ENCODE measurements at places on chromosomes 1 and 21.

GRCh38 chr1:109499081-109499480, 5.2 kb downstream of the CYB561D1 start:
- DNase-seq: no peak

DNA sequence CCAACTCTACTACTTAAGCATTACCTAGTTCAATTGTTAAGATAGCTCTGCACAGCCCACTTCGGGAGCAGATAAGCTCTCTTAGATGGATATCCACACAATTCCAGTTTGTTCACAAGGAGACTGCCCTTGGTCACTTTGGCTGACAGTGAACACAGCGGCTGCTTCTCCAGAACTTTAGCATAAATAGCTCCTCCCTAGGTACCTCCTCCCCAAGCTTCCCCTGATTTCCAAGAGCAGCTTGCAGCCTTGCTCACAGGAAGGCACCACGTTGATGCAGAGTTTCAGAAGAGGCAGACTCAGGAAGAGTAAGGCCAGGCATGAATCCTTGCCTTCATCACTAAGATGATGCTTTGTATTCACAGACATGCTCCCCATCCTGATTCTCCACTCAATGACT, 24.7 kb downstream of the TFF3 start:
- DNase-seq: no peak

GRCh38 chr1:232990176-232991128, 40.0 kb downstream of the NTPCR start:
- no peak for DNase-seq

GRCh38 chr21:45631540-45631939, 12.0 kb upstream of the PCBP3 start:
- no peak for DNase-seq

- no peak for DNase-seq
Observed at GRCh38 chr1:19723874-19724273, 59.2 kb downstream of the HTR6 start.

DNA sequence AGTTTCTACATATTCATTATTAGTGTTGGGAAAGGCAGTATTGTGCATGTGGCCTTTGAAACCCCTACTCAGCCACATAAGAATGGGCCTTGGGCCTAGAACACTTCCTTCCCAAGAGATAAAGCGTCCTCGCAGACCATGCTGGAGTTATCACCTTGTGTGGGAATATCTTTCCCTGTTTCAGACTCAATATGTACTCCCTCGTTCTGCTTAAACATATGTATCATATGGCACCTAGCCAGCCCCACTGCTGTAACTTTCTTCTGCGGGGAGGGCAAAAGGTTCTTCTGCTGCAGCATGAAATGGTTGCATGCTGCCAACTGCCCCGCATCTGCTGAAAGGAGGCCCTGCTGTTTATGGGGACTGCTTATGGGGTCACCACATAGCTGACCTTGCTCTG, 92.0 kb downstream of the CRB1 start:
- DNase-seq: no peak

GRCh38 chr1:63116016-63116415, 206.4 kb upstream of the FOXD3 start:
- DNase-seq: no peak

DNA sequence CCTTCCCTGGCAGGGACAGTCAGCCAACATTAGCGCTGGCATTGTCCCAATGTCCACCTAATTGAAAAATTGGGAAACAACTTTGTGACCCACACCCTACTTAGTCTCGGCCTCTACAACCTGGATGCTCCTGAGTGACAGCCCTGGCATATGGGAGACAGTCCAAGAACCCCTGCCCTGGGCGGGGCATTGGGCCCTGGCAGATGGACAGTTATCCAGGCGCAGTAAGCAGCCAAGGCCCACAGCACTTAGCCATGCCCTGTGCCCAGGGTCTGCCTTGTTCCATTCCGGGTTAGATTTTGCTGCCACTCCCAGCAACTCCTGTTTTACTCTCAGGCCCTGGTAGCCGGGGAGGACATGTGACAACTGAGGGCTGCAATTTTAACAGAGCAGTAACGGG, 50.3 kb downstream of the NFASC start:
- no peak for DNase-seq

DNA sequence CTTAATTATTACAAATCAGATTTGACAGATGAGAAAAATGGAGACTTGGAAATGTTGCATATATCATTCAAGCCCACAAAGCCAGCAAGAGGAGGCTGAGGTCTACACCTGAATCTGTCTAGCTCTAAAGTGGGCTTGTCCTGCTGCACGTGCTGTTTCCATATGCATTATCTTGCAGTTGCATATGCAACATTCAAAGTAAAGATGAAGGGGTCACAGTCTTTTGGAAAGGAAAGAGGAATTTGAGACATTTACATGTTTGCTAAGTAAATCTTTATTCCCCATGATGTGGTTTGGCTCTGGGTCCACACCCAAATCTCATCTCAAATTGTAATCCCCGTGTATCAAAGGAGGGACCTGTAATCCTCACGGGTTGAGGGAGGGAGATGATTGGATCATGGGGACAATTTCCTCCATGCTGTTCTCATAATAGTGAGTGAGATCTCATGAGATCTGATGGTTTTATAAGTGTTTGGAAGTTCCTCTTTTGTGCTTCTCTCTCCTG, 98.3 kb downstream of the BACH1 start:
- DNase-seq: no peak

DNA sequence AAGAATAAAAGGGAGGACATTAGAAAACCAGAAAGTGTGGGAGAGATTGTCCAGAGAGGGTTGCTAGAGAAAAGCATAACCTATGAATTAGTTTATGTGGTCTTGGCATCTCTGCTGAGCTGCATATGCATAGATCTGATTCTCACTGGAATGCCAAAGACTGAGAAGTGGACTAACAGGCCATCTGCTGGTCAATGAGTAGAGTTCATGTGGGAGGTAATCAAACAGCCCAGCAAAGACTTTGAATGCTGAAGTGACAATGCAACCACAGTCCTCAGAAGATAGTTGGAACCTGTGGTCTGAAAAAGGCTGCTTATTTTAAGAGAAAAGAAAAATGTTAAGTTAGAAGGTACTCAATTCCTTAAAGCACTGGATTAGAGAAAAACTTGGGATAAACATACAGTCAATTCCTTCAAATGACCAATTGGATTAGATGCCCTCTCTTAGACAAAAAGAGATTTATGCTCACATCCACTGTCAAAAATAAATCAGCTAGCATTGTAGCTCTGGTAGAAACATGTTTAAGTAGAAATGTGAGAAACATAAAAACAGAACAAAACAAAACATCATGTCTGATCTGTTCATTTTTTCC, 382.8 kb downstream of the AMY1C start:
- no peak for DNase-seq

GRCh38 chr1:205069371-205070125, 14.7 kb downstream of the TMEM81 start:
- no peak for DNase-seq

DNA sequence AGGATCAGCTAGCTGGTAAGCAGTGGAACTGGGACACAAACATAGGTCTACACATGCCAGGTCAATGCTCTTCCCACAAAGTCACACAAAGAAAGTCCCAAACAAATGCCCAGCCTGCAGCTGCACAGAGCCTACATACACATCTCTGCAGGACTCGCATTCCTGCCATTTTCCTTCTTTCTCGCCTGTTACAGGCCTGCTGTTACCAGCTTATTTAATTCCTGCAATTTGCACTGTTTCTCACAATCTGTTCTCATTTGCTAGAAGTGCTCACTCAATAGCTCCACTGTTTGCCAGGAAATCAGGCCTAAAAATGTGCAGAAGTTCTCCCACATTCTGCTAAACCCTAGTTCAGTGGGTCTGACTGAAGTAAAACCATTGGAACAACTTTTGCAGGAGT, 362.6 kb upstream of the C1orf87 start:
- no peak for DNase-seq

GRCh38 chr21:31186916-31187315, 148.6 kb upstream of the KRTAP19-8 start:
- DNase-seq: no peak

GRCh38 chr1:72623299-72623708, 341.0 kb upstream of the NEGR1 start:
- DNase-seq: peak; percentile 2

DNA sequence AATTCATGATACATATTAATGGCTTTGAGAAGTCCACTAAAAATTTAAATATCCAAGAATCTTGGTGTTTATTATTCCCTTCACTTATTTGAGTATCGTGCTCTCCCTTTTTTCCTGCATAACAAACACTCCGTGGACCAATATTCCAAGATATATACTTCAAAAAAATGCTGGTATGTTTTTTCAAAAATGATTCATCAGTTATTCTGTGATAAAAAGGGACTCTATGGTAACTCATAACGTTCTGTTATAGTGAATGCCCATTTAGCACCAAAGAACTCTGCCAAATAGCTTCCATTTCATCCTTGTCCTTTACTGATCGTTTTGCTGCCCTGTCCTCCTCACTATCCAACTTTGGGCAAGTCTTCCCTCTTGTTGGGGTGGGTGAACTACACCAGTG, 12.9 kb downstream of the GIPC2 start:
- DNase-seq: no peak

GRCh38 chr1:182651339-182651724, 33.1 kb downstream of the RGS8 start:
- DNase-seq: no peak

DNA sequence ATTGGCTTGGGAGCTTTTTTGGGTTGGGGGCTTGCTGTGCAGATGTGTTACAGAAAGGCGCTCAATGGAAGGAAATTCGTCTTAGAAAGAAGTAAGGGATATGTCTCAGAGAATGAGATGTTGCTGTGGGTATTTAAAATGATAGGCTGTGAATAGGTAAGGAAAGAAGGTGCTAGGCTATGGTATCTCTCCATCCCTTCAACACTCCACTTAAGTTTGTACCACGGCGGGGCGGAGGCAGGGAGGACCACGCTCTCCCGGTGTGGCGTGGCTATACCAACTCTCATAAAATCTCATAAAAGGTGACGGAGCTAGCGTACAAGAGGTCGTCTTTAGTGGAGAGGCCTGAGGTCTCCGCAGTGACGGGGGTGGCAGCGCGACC, 305 bp upstream of the RPS6KC1 start:
- no peak for DNase-seq

- no peak for DNase-seq
Observed at GRCh38 chr1:14970799-14971141, 182.8 kb upstream of the TMEM51 start.

- DNase-seq: no peak
Observed at GRCh38 chr1:161115132-161115711, 2.6 kb downstream of the PFDN2 start.

DNA sequence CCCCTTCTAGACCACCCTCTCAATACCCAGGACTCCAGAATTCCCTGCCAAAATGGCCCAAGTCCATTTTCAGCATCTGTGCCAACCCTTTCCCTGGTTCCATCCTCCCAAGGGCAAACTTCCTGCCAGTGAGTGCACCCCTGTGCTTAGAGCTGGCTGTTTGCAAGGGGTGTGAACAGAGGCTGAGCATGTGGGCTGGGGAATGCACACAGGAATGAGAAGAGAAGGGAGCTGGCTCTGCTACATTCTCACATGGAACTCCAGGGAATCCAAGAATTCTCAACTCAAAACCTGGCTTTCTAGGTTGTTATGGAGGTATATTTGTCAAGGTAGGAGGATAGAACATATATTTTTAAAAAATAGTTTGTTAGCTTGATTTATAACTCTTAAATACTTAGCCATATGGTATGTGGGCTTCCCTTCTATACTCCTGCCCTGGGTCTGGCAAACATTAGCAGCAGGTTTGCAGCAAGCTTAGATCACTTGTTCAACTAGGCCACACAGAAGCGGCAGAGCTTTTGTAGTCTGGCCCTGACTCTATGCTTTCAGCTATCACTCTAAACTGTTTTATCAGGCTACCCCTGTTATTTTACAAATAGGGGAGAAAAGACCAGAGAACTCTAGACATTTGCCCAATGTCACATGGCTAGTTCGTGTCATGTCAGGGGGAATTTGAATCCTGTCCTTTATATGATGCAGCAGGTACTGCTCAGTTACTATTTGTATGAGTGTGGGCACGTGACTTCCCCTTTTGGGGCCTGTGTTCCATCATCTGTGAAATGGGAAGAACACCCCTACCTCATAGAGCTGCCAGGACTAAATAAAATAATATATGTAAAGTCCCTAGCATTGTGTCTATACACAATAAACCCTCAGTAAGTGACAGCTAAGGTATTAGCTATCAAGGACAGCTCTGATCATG, 8.1 kb upstream of the STMN1 start:
- no peak for DNase-seq

- no peak for DNase-seq
Observed at GRCh38 chr21:38938769-38939168, 133.0 kb downstream of the ETS2 start.

- DNase-seq: no peak
Observed at GRCh38 chr1:30844631-30845030, 63.9 kb downstream of the SDC3 start.

GRCh38 chr1:15412843-15413242, 3.2 kb downstream of the EFHD2 start:
- no peak for DNase-seq

GRCh38 chr21:45184869-45185268, 102.8 kb downstream of the POFUT2 start:
- no peak for DNase-seq

DNA sequence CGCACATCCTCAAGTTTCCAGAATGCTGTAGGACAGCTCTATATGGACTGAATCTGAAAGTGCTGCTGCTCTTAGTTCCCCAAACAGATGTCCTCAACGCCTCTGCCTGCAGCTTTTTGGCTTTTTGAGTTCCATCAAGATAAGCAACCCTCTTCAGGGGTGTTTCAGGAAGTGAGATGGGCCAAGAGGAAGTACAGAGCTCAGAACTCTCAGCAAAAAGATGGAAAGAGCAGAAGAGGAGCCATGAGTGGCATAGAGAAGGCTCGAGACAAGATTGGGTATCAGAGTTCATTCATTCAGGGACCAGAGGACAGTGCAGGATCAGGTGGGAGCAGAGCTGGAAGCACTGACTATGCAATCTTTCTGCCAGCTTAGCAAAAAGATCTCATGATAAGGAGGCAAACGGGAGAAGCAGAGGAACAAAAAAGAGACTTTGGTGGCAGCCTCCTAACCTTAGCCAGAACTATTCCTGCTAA, at the start of the genes ADORA3 and TMIGD3:
Gene ADORA3 (minus strand): TSS at position 49 of the 476 bp plus-strand sequence. CDS start 279 bp downstream, outside the sequence.
Gene TMIGD3 (minus strand): TSS at position 49 of the 476 bp plus-strand sequence. CDS start 279 bp downstream, outside the sequence.
- peak; percentile 39 for DNase-seq

DNA sequence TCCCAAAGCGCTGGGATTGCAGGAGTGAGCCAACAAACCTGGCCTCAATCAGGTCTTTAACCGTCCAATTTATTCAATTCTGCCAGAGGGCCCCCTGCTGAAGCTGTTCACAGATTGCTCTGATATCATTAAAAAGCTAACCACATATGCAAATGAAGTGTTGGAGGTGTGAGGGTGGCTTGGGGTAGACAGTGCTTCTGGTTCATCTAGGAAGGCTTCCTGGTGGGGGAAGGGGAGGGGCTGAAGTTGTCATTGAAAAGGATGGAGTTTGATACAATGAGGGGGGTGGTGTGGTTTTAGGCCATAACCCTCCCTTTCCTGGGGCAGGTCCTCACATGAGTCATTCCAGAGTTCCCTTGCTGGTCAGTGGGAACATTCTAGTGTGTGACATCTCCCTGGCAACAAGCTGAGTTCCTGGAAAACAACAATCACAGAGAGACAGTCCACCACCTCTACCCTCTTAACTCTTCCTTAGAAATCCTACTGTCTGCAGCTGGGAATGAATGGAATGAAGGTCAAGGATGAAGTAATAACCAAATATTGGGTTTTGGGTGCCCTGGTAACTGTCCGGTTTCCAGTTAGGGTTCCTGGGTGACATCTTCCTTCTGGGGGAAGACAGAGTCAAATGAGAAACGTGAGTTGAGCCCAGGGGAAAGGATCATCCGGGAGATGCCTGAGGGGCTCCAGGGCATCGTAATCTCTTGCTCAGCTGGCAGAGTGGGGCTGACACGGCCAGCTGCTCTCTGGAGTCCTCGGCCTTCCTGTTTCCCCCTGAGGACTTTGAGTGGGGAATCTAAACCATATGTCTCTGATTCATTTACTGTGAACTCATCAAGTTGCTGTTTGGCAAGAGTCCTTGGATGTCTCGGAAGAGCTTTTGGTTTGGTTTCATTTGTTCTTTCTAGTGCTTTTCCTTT, 32.2 kb downstream of the BATF3 start:
- no peak for DNase-seq
